ENCODE measurements at places on chromosomes 5 and 9. TPM values are rescaled to one million over a fixed set of nuclear protein-coding genes. Genes with fewer than 3 reads are reported as not detected.

- DNase-seq = no peak
Measured at GRCh38 chr5:57540823-57541222, 58.2 kb upstream of the ACTBL2 start.

DNA sequence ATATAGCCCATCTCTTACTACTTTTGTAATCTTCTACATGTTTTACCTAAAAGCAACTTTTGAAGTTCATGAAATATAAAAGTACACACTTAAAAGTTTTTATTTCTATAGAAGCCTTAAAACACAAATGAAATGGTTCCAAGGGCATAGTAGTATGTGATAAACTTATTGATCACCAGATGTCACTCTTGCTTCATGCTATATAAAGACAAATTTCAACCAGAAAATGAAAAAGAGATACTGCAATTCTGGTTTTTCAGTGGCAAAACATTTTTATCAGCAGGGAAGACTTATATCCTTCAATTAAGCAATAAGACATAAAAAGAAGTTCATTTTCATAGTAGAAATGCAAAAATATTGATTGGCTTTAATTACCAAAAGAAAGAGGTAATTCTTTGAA lies 69.4 kb upstream of the FBXL17 start:
- DNase-seq = no peak

DNA sequence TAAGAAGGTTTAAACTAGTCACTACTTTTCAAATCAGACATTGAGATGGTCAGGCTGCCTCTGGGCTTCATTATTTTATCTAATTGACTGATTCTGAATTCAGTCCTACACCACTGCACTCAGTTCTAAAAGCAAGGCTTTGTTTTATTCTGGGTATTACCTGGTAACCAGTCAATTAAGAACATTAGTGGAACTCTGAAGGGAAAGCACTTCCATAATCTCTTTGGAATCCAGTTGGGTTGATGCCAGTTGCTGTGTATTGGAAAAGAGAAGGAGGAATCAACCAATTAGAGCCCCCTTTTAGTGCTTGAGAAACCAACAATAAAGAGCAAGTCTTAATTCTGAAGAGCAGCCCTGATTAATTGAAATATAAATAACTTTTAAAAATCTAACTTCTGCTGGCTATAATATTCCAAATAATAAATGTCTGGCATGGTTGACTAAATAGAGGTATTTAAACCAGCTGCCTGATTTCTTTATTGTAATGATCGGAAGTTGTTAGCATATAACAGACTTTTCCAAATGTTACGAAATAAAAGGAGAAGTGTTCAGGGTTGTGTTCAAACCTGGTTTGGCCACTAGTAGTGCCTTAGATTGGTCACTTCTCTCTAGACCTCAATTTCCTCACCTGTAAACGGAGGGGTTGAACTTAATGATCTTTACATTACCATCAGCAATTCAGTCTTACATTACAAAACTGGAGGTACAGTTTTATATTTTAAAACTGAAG lies 32.0 kb downstream of the CPEB4 start:
- DNase-seq = no peak

GRCh38 chr9:134634176-134634575 lies 7.4 kb upstream of the COL5A1 start:
- no peak for DNase-seq

EEIG1 gene
- total RNA-seq = 631 TPM

PCDHGA5 gene
- total RNA-seq = 0.30 TPM

All from naive thymus-derived CD8-positive, alpha-beta T cell (primary cell).